ENCODE measurements at places on chromosomes 7 and 10.

- no peak for DNase-seq
These were observed 78.1 kb upstream of the PRR15 start for GRCh38 chr7:29485339-29486190.

DNA sequence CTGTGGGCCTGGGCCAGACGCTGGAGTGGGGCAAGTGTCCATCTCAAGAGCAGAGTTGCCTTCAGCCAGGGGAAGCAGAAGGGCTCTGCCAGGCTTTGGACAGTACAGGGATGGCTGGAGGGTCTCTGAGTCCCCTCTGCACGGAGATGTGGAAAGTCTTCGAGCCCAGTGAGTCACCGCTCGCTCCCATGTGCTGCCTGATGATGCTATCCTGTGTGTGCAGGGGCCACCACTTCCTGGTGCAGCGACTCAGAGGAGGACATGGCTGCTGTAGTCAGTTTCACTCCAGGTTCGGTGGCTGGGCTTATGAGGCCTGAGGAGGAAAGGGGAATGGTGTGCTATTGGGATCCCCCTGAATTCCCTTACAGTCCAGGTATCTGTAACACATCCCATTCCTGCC lies 6.0 kb downstream of the ADCYAP1R1 start:
- DNase-seq, result no peak

DNA sequence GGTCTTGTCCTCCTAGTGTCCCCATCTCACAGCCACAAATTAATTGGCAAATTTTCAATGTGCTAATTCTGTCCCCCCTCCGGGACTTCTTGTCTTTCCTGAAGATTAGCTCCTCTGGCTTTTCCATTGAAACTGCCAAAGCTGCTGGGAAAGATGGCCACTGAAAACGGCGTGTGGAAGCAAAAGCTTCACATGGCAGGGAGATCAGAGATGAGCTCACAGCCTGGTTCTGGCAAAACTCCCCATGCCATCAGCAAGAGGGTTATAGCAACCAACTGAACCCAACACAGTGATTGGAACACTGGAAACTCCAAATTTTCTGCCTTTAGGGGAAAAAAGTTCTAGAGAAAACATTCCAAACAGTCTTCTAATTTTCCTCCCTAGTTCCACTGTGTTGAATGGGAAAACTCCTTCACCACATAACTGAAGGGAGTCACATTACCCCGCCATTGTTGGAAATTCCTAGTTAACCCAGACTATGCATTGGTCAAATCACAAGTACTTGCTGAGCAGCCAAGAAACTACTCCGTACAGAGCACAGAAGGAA lies 37.0 kb downstream of the NRAP start:
- no peak for DNase-seq

DNA sequence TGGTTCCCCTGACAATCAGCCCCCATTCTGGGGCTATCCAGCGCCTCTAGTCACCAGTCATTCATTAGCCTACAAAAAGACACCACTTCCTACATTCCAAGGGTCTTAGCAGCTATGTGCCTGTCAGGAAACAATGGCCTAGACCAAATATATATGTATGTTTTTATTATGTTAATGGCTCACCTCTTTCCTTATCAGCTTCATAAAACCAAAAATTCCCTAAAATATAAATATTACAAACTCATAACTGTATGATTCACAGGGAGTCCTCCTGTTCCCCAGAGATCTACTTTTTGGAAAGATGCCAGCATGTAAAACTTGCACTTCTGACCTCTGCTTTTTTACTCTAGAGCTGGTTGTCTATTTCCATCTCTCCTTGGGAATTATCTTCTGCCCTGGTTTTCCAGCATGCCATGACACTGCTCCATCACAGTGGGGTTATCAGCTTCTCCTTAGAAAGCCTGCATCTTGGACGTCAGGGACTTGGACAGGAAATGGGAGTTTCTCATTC lies 79.2 kb downstream of the ABCA13 start:
- DNase-seq, result no peak

GRCh38 chr10:30490289-30491000 lies 56.5 kb downstream of the MAP3K8 start:
- DNase-seq, result no peak

DNA sequence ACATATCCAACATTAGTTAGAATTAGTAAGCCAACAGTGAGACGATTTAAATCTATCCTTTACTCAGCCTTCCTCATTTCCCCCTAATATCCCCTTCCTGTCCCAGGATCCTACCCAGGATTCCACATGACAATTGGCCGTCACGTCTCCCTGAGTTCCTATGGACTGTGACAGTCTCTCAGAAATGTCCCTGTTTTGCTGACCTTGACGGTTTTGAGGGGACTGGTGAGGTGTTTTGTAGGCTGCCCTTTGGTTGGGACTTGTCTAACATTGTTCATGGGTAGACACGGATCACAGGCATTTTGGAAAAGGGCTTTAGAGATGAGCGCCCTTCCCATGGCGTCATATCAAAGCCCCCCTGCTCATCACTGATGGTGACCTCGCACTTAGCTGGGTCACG lies 162.8 kb downstream of the ZMYND11 start:
- no peak for DNase-seq

DNA sequence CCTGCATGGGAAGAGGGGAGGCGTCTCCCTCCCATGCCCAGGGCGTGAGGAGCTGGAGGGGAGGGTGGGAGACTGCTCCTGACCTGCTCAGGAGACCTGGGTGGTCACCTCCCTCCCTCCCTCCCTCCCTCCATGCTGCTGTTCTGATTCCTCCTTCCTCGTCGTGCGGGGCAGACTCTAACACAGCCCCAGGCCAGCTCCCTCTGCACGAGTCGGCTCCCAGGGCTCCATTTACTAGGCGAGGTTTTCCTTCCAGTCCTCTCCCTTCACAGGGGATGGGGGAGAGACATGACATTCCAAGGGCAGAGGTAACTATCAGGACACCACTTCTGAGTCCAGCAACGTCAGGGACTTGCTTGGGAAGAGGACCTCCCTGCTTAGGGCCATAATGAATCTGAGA lies 23.6 kb downstream of the VIPR2 start:
- no peak for DNase-seq

DNA sequence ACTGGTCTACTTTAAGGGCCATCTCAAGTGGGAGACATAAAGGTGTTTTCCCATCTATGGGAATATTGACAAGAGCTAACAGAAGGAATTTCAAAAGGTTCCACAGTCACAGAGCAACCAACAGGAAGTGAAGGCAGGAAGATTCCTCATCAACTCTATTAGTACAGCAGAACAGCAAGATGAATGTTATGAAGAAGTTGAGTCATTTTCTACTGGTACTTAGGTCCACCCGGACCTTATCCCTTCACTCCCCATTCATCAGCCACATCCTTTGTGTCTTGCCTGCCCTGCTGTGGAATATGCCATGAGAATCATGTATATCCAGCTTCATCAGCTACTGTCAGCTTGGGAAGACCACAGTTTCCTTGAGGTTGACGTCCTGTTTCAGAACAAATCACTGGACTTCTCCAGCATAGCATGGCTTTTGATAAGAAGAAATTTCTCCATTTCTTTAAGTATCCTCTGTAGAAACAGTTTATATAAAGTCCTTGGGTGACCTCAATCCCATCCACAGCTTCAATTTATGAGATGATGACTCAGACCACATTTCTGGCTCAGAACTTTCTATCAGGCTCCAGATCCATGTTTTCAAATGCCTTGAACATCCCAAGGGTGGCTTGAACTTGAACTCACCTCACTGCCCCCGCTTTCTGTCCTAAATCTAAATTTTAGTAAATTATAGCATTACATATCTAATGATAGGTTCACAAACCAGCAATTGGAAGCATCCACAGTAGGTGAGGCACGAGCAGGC lies 84.9 kb upstream of the AGK start:
- DNase-seq, result no peak

DNA sequence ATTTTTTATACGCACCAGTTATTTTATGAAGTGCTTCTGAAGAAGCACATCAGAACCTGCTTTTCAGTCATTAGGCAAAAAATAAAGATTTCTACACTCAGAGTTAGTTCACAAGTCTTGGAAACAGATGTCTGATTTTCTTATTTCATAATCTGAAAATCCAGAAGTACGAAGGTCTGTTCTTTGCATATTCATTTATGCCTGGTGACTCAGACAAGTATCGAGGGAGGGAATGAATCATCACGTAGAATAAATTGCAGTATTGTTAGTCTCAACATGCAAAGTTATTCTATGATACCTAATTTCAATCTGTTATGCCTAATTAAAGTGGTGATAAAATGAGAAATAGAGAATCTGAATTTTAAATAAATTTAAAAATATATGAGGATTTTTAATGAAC lies 113.6 kb upstream of the SEM1 start:
- no peak for DNase-seq

- no peak for DNase-seq
These were observed 165.1 kb downstream of the AHR start for GRCh38 chr7:17463511-17464085.

DNA sequence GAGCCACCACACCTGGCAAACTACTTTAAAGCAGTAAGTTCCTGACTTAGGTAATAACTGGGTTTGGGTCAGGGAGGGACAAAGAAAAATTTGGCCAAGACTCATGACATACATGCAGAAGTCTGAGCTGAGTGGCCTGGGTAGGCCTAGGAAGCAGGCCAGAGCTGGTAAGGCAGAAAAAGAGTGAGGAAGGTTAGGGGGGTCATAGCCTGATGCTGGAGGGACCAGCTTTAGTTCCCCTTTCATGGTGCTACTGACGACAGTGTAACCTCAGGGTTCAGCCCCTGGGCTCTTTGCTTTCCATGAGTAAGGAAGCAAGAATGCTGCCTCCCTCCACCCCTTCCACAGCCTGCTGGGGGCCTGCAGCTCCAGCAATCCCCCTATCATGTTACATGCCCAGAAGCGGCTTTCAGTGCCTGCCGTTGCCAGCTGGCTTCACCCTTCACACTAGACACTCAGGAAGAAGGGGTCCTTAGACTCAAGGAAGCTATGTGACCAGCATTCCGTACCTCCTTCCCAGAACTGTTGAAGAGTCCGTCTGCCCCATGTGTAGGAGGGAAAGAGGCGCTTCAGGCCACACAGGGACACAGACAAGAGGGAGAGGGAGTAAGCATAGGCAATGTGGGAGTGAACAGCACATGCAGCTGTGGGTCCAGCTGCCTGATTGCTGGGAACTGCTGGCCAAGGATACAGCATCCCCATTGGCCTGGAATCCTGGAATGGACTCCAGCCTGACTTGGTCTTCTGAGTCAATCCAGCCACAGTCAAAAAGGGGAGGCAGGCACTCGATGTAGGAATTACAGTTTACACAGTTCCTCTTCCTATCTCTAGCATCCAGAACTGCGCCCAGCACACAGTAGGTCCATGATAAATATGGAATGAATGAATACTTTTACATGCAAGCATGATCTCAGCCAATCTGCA lies 4.1 kb upstream of the PLAU start:
- no peak for DNase-seq

DNA sequence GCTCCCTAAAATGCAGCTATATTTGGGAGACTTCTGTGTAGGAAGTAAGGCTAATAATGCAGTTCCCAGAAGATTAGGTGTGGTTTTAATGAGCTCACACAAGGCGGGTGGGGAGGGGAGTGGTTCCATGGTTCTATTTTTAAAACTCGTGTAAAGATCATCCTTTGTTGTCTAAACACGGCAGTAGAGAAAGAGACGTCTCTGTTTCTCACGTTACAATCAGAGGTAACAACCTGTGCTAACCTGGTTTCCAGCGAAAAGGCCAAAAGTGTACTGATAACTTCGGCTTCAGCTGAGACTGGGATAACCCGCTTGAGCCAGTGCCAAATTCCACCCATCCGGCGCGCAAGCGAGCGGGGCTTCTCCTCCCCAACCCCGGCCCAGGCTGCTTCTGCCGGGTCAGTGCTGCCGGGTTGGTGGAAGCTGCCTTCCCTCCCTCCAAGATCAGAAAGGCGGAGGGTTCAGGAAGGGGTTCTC lies 2.5 kb upstream of the MAP3K8 start:
- DNase-seq, result no peak

DNA sequence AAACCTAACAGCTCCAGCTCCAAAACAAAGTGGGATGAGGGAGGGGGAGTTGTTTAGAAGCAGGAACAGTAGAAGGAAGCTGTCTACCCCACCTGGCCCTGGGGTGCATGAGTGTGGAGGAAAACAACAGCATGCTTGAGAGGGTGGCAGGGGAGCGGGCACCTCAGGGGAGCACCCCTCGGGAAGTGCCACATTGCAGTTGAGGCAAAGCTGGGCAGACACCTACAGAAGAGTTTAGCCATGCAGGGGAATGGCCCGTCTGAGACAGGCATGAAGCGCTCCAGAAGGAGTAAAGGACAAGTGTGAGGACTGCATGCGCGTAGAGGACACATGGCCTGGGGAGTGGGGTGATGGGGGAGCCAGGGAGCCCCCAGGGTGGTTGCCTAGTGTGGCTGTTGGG lies 18.1 kb downstream of the CHAT start:
- DNase-seq, result no peak

DNA sequence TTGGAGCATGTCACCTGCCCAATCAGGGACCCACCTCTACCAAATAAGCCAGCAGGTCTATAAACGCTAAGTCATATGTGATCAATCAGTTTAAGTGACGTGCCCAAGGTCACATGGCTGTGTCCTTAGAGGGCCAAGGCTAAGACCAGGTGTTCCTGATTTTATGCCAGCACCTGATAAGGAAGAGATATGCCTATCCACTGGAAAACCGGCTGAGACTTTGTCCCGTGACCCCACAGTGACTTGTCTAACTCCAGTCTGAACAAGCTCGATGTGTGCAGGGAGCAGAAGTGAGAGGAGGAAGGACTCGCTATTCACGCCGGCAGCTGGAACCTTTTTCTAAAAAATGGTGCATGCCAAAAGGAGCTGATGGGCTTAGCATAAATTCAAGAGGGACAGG lies 57.0 kb downstream of the PRKAG2 start:
- DNase-seq, result no peak

DNA sequence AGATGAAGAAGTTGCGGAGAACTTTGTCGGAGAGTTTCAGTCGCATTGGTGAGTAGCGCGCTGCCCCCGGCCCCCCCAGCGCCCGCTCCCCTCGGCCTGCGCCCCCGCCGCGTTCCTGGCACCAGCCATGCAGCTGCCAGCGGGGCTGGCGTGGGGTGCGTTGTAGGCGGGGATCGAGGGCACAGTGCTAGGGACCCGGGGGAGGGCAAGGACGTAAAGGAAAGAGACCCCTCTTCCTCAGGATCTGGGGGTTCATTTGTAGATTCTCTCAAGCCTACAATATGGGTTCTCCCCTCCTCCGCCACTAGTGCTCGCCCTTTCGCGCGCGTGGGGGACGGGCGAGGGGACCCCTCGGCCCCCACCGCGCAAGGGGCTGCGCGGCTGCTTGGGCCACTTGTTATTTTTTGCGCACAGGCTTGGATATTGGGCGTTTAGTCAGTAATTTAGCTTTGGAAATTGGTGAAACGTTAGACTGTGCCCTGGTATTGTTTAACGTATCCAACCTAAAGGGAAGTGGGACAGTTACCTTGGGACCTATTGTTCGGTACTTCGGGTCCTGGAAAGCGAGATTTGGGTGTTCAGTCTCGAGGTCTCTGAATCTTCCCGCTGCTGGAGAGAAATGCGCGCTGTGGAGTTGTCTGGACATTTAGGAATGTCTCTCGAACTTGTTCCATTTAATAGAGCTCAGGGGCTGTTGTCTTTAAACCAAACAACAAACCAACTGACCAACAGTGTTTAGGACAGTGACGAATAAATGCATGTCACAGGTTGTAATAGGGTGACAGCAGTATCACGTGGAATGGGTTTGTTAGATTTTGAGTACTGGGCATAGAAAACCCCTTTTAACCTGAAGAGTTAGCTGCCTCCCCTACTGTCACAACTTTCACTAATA lies 796 bp downstream of the CDK14 start:
- DNase-seq, result no peak
